ENCODE measurements at places on chromosomes 11 and 22.

DNA sequence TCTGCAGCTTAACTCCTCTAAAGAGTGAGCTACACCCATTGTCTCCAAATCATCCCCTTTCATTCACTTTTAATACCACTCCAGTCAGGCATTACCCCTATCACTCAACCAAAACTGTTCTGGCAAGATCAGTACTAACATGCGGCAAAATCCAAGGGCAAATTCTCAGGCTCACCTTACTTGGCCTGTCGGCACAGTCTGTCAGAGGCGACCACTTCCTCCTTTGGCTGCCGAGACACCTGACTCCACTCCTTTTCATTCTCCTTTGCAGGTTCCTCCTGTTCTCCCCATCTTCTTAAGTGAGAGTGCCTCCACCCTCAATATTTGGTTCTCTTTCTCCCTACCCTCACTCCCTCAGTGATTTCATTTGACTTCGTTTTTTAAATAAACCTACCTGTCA, 4.2 kb downstream of the C11orf91 start:
- DNase-seq = no peak

GRCh38 chr11:120928627-120929026, 95.3 kb upstream of the TBCEL start:
- DNase-seq = no peak

DNA sequence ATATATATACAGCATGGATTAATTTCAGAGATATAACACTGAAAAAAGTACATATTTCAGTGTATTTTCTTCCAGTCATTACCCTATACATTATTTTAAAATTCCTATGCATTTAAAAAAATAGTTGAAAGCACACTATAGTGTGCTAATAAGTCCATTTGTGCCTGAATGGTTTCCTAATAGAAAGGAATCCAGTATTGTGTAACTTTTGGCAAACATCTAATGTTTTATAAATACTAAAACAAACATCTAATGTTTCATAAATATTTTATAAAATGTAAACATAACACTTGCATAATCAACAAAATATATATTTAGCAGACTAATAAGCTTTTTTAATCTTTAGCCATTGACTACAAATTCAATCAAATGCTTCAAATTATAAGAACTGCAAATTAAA, 126.6 kb upstream of the FIBIN start:
- no peak for DNase-seq

DNA sequence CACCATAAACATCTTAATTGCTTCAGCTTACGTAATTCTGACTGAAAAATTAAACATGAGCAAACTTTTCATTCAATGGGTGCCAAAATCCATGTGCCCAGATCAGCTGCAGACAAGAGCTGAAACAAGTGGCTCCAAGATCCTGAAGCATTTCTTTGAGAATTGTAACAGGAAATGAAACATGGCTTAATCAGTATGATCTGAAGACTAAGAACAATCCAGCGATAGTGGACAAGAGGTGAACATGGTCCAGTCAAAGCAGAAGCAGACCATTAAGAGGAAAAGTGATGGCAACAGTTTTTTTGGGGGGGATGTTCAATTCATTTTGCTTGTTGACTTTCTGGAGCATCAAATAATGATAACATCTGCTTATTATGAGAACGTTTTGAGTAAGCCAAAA, 1964.5 kb upstream of the RAG2 start:
- DNase-seq = no peak

DNA sequence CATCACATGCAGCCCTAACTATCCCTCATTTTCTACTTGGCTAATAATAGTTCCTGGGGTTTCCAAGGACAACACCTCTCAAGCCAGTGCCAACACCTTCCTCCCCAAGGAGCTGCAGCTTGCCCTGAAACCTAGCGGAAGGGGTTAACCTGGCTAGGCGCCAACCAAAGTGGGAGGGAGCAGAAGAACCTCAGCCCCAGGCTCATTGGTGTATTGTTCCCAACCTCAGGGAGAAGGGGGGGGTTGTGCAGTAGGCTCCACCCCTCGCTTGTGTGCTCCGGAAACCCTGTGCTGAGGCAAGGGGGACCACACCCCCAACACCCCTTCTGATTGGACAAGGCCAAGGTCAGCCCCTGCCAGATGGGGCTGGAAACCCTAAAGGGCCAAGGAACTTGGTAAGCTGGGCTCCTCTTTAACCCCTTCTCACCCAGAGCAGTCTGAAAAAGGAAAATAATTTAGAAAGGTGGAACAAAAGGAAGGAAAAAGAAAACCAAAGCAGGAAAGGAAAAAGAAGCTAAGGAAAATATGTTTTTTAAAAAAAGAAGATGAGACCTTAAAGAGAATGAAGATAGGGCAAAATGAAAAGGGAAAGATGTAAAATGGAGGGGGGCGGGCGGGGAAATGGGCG, 2.5 kb downstream of the MTA2 start:
- peak; percentile 90 for DNase-seq

GRCh38 chr11:1978720-1979473, 18.7 kb downstream of the H19 start:
- DNase-seq = no peak

- DNase-seq = no peak
These were observed 55.8 kb downstream of the PPME1 start for GRCh38 chr11:74226907-74227306.

- no peak for DNase-seq
These were observed 90.5 kb downstream of the GALNT18 start for GRCh38 chr11:11531131-11531908.

GRCh38 chr11:118156531-118157185, 4.0 kb upstream of the SCN4B start:
- no peak for DNase-seq

DNA sequence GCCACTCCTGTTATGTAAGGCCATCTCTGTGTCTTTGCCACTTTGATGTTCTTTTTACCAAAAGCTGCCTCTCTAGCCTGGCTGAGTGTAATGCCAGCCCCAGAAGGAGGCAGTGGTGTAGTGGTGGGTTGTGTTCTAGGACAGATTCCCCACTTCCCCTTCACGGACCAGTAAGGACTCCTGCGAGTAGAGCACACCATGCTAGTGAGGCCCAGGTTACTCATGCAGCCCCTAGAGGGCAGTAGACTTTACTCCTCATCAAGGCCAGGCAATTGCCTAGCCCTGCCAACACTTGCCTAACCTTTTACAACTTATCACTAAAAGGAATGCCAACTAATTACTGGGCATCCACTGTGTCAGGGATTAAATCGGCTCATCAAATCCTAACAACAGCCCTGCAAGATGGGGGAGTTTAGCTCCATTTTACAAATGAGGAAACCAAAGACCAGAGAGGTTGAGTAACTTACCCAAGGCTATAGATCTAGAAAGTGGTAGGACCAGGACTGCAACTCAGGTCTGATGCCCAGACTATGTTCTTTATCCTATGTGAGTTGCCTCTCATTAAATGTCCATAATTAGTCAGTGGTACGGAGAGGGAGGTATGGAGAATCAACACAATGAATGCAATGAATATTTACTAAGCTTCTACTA, 75.3 kb downstream of the APIP start:
- DNase-seq = no peak

GRCh38 chr11:38842991-38843390, 2245.0 kb upstream of the RAG2 start:
- DNase-seq = no peak

- DNase-seq = no peak
These were observed 33.5 kb upstream of the BID start for GRCh38 chr22:17807578-17808410.

- DNase-seq = peak; percentile 80
These were observed at the start of gene MIAT for GRCh38 chr22:26656891-26657851. TSS of gene MIAT (plus strand) at chr22:26657588.

- no peak for DNase-seq
These were observed 93.7 kb upstream of the LDLRAD3 start for GRCh38 chr11:35850191-35850590.

GRCh38 chr11:28877340-28877739, 769.2 kb downstream of the METTL15 start:
- DNase-seq = no peak

DNA sequence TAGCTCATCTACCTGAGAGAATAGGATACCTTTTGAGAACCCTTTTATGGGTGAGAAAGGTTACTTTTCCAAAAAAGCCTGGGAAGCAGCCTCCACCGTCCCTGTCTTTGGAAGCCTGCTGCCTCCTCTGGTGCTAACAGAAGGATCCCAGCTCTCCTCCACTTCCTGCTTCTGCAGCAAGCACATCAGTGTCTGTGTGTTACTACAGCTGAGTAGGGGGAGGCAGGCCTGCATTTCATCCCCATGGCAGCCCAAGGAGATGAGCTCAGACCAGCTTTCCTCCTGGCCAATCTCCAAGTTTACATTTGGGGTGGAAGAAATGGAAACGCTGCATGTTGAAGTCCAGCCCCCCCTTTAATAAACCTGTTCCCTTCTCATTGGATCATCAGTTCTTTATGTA, 7.4 kb upstream of the CCDC34 start:
- no peak for DNase-seq

- DNase-seq = no peak
These were observed 30.6 kb downstream of the PAX6 start for GRCh38 chr11:31780480-31780971.

GRCh38 chr11:110438017-110438416, 8.3 kb downstream of the FDX1 start:
- DNase-seq = no peak

GRCh38 chr11:77039491-77040400, 5.5 kb downstream of the B3GNT6 start:
- DNase-seq = no peak

DNA sequence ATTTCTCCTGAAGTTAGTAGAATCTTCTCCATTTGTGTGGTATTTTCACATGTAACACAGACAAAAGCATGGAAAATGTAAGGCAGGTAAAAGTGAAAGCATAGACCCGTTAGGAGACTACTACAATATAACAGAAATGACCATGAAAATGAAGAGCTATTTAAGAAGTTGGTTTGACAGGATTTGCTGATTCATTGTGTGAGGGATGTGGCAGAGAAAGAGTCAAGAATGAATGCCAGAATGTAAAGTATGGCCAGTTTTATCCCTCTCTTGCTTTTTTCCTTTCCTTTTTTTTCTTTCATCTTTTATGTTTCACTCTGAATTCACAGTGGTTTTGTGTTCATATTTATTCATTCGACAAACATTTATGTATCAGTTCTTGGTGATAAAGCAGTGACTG, 115.9 kb downstream of the ARFGAP2 start:
- DNase-seq = no peak

DNA sequence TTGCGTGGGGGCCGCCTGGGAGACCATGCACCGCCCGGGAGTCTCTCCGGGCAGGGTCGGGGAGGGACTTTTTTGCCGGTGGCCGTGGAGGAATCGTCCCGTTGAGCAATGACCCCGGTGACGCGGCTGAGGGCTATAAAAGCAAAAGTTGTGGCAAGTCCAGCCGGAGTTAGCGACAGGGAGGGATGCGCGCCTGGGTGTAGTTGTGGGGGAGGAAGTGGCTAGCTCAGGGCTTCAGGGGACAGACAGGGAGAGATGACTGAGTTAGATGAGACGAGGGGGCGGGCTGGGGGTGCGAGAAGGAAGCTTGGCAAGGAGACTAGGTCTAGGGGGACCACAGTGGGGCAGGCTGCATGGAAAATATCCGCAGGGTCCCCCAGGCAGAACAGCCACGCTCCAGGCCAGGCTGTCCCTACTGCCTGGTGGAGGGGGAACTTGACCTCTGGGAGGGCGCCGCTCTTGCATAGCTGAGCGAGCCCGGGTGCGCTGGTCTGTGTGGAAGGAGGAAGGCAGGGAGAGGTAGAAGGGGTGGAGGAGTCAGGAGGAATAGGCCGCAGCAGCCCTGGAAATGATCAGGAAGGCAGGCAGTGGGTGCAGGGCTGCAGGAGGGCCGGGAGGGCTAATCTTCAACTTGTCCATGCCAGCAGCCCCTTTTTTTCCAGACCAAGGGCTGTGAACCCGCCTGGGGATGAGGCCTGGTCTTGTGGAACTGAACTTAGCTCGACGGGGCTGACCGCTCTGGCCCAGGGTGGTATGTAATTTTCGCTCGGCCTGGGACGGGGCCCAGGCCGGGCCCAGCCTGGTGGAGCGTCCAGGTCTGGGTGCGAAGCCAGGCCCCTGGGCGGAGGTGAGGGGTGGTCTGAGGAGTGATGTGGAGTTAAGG, at the start of gene NEAT1:
Gene NEAT1, plus strand, starts transcription at position 166 of the 883 bp plus-strand sequence.
- peak; percentile 88 for DNase-seq

DNA sequence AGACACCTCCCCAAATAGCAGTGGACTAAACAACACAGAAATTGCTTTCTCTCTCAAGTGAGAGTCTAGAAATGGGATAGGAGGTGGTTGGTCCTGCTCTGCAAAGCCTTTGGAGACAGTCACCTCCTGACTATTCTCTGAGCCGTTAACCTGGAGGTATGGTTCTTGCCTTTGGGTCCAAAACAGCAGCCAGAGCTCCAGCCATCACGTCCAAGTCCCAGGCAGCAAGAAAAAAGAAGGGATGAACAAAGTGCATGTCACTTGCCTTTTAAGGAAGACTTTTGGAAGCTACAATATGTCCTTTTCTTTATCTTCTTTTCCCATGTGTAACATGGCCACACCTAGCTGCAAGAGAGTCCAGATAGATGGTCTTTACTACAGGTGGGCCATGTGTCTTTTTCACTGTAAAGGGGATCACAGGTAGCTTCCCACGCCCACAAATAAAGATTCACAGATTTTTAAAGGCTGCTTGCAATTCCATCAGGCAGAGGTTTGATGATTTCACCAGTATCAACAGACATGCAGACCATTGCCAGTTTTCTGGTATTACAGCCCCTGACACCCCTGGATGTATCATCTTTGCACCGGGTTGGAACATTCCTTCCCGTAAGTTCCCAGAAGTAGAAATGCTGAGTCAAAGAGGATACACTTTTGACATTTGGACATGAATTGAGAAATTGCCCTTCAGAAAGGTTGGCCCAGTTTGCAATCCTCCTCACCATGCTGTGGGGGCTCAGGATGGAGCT, 66.0 kb downstream of the MYEOV start:
- DNase-seq = no peak

DNA sequence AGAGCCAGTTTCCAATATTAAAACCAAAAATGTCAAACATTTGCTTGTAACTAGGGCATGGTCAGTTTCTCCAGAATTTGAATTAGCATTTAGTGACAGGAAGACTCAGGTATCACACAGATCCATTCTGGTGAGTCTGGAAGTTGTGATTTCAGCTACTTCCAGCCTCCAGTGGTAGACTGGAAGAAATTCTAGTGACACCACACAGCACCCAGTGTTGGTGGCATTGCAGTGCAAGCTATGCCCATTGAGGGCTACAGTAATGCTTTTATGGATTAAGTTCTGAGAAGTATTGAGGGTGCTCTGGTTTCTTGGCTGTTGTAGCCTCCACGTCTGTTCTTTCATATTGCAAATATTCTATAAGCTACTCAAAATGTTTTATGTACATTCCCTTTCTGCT, 31.4 kb upstream of the MMP20 start:
- DNase-seq = no peak

GRCh38 chr11:126437731-126438130, 82.2 kb downstream of the ST3GAL4 start:
- DNase-seq = no peak

GRCh38 chr11:81673001-81673400, 1060.7 kb downstream of the FAM181B start:
- no peak for DNase-seq

Measured in posterior cingulate gyrus (tissue), 11 donors.